ENCODE measurements at places on chromosomes 3 and 15.

- peak; percentile 56 for ATAC-seq
Measured at GRCh38 chr3:59131016-59131766, 81.4 kb upstream of the CFAP20DC start.

GRCh38 chr3:157122116-157122515 lies 37.8 kb downstream of the CCNL1 start:
- ATAC-seq = peak; percentile 90

DNA sequence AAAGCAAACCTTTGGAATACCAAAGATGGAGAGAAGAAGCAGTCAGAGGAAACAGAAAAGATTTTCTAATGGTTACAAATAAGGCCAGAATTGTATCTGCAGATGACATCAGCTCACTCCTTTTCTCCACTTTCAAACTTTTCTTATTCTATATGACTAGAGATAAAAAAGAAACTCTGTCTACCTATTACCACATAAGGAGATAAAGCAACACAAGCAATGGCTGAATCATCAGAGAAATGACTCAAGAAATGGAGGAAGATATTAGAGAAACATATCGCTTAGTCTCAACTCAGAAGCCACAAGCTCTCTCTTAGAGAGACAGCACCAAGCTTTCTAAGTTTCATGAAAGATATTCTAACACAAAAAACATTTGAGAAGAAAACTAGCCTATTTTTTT lies 784.0 kb downstream of the ZPLD1 start:
- no peak for ATAC-seq

GRCh38 chr3:139317215-139317614 lies 26.6 kb upstream of the MRPS22 start:
- no peak for ATAC-seq

GRCh38 chr15:92899601-92899947 lies 550 bp upstream of the CHD2 start:
- ATAC-seq = no peak

- ATAC-seq = no peak
Measured at GRCh38 chr3:102132370-102132769, 283.1 kb downstream of the NFKBIZ start.

DNA sequence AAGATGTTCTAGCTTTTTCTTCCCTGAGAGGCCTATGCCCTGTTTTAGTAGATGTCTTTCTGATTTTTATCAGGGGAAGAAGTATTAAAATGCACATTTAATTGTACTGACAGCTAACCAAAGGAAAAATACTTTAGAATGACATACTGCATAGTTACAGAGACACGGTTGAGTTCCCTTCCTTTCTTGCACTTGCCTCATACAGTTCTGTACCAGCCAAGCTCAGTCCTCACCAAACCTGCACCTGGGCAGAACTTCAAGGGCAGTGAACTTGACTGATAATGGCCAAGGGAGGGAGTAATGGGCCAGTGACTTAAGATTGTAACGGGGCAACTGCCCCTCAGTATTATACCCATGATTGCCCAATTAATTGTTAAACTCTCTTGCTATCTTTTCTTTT lies 34.1 kb upstream of the RASGRP1 start:
- ATAC-seq = no peak

- ATAC-seq = no peak
Measured at GRCh38 chr3:129424185-129424841, 4.1 kb downstream of the EFCAB12 start.

DNA sequence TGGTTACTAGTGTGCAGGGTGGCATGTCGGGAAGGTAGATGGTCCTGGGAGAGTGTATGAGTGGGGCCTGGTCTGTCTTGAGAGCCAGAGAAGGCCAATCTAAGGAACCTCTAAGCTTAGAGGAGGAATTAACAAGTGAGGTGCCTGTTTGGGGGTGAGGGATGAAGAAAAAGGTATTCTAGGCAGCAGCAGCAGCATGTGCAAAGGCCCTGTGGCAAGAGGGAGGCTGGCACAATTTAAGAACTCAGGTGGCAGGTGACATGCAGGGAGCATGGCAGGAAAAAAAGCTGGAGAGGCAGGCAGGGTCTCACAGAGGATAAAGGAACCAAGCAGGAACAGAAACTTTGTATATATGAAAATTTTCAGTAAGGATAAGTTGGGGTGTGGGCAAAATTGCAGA lies 51.2 kb downstream of the SPSB4 start:
- ATAC-seq = no peak

GRCh38 chr3:111936967-111937366 lies 41.9 kb upstream of the ABHD10 start:
- ATAC-seq = 0 out of 3 replicates have a peak, but pooled peaks have one; percentile 14

DNA sequence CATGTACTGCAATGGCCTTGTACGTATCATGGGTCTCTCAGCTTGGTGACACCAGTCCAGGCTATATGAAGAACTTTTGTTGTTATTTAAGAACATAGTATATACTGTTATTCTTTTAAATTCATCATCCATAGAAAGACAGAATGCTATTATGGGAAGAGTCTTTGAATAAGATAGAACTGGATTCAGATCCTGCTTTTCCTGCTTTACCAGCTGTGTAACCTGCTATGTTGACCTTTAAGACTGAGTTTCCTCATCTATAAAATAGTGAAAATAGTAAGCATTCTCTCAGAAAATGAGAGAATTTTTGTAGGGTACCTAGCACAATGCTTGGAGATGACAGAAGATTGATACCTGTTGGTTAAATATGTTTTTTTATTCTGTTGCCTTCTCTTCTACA lies 204.1 kb upstream of the TBL1XR1 start:
- ATAC-seq = no peak

- peak; percentile 99 for ATAC-seq
Measured at GRCh38 chr15:89003865-89004725, 84.2 kb upstream of the ABHD2 start.

DNA sequence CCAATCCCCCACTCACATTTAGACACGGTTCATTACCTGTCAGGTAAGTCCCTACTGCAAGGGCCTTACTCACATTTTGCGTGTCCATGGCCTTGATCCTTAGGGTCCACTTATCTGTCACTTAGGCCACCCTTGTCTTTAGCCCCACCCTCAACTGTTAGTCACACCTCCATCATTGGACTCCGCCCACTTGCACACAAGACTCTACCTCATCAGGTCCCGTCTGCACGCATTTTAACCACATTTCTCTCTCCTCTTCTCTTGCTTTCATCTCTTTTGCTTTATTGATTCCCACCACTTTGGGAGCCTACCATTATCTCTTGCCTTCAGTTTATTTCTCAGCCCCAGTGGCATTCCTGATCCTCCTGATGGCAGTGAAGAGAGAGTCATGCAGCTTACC lies at the start of gene IQCF6:
Gene IQCF6, minus strand, starts transcription at position 101 of the 400 bp plus-strand sequence. Its CDS starts 13 bp downstream, at position 88.
- no peak for ATAC-seq

DNA sequence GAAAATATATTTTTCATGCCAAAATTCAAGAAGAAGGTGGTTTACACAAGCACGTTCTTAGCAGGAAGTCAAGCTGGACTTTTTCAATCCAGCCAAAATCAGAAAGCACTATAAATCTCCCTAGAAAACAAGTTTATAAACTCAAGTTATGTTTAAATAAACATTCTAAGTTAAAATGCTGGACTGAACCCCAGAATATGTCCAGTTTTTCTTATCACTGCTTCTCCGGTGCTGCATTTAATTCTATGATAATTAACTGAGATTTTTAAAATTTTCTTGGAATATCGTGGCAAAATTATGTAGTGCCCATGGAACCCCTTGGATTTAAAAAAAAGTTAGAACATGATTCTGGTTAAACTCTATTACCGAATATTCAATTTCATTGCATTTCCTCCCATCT lies 218.2 kb upstream of the MDFIC2 start:
- no peak for ATAC-seq

DNA sequence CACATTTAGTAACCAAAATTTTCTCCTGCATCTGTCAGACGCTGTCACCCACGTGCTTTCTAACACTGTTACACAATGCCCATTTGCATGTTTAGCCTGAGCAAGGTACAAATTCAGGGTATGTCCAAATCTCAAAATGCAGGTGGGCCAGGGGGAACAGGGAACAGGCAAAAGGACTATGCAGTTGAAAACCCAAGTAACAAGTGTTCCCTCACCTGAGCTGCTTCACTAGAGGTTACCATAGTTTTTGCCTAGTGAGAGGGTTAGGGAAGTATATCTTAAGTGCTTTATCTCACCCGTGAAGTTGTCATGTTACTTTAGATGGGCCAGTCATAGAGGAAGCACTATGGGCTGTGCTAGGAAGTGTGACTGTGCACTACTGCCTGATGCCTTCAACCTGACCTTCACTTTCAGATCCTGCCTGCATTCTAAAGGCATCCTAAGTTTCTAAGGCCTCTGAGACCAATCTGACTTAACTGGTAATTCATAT lies 6.0 kb upstream of the TMEM87A start:
- ATAC-seq = no peak

DNA sequence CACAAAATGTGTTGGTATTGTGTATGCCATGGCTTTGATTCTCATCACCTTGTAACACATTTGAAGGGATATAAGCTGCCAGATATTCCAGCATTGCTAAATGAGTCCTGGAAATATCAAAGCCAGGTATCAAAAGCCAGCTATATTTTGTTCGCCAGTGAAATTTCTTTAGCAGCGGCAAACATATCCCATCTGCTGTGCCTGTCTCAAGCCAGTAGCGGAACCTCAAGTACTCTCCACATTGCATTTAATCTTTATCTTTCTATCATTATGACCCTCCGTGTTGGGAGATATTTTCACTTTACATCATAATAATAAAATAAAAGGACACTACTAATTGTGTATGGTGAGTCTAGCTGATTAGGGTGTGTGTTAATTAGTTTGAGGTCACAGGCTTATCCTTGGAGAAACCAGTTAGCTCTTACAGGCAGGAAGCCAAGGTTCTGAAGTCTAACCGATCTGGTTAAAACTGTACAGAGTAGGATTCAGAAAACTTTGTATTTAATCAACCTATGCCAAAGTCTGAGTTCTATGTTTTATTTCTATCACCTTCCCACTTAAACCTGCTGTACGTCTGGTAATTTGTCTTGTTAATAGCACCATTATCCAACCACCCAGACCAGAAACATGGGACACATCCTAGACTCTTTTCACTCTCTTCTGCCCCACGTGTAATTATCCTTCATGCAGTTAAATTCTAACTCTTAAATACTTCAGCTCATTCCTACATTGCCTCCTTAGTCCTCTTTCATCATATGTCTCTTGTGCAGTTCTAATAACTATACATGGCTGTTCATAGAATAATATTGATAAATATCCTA lies 14.5 kb downstream of the TIPARP start:
- ATAC-seq = no peak

- no peak for ATAC-seq
Measured at GRCh38 chr15:42154212-42154941, 2.1 kb downstream of the PLA2G4F start.

- ATAC-seq = no peak
Measured at GRCh38 chr3:52243791-52244628, 1.5 kb upstream of the PPM1M start.

- ATAC-seq = no peak
Measured at GRCh38 chr15:73962433-73962832, 29.7 kb downstream of the STOML1 start.

- ATAC-seq = peak; percentile 97
Measured at GRCh38 chr3:9422712-9423424, 25.5 kb downstream of the SETD5 start.

- no peak for ATAC-seq
Measured at GRCh38 chr3:8966150-8966819, 3.0 kb upstream of the RAD18 start.

GRCh38 chr3:56864090-56864489 lies 62.3 kb upstream of the ARHGEF3 start:
- no peak for ATAC-seq
